ENCODE measurements at places on chromosomes 7 and 10.
A peak's percentile ranks its signal among the peaks of the same experiment; 100 is the strongest.

- DNase-seq = no peak
These were observed 443.7 kb downstream of the TYW1 start for GRCh38 chr7:67440321-67440720.

GRCh38 chr7:41641011-41641664 lies 61.8 kb downstream of the INHBA start:
- no peak for DNase-seq

GRCh38 chr10:29482591-29483431 lies 152.0 kb downstream of the SVIL start:
- peak; percentile 84 for DNase-seq

DNA sequence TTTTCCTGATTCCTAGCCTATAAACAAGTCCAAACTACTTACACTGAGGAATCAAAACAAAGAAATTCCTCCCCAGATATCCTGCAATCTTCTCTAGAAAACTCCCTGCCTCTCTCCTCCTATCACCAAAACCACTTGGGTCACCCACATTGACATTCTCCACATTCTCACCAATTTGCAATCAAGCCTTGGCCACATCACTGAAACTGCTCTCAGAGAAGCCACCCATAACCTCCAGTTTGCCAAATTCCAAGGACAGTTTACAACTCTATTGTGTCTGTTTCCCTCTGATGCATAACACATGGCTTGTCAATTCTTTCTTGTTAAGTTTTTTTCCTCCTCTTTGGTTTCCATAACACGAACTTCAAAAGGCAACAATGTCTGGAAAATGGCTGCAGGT lies 233.5 kb downstream of the XPNPEP1 start:
- DNase-seq = no peak

- DNase-seq = no peak
These were observed 33.5 kb downstream of the CARD11 start for GRCh38 chr7:3010161-3010560.

- peak; percentile 47 for DNase-seq
These were observed 75.5 kb upstream of the CAPZA2 start for GRCh38 chr7:116786791-116787443.

DNA sequence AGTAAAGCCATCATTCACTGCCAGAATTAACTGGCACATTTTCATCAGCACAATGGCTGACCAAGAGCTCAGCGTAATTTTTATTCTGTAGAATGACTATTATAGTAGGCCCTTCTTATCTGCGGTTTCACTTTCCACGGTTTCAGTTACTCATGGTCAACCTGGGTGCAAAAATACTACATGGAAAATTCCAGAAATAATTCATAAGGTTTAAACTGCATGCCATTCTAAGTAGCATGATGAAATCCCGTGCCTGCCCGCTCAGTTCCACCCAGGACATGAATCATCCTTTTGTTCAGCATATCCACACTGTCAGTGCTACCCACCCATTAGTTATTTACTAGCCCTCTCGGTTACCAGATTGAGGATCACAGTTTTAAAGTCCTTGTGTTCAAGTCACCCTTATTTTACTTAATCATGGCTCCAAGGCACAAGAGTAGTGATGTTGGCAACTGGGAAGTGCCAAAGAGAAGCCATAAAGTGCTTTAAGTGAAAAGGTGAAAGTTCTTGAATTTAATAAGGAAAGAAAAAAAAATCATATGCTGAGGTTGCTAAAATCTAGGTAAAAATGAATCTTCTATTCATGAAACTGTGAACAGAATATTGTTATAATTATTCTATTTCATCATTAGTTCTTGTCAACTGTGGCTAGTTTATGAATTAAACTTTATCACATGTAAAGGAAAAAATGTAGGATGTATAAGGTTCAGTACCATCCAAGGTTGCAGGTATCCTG lies 204.9 kb downstream of the DOCK4 start:
- DNase-seq = peak; percentile 63

DNA sequence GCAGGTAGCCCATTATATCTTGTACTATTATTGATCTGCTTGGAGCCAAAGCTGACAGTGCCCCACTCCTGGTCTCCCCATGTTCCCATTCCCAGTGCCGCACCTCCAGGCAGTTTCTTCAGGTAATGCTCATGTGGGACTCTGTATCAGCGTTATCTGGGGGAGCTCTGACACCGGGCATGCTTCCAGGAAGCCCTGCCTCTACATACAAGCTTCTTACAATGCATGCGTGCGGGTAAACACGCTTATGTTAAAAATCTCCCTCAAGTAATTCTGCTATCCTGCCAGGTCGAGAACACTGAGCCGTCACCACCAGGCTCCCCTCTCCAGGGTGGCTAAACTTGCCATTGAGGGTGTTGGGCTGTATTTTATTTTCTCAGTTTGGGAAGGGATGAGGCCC lies 61.6 kb upstream of the LBX1 start:
- DNase-seq = no peak

DNA sequence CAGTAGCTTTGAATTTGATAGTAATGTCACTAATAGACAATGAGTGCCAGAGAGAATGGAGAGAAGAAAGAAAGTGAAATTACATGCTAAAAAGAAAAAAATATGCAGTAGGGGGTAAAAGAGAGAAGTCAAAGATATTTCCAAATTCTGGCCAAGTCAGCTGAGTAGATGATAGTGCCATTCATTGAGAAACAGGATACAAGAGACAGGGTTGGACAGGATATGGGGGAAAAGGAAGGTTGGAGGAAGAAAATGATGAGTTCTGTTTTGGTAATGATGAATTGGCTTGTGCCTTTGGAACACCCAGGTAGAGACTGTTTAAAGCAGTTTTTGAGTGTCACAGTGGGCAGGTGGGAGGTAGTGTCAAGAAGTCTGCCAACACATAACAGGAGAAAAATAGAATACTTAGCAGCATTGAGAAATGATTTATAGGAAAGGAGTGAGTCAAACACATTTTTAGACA lies 78.3 kb downstream of the LRRC17 start:
- DNase-seq = no peak

DNA sequence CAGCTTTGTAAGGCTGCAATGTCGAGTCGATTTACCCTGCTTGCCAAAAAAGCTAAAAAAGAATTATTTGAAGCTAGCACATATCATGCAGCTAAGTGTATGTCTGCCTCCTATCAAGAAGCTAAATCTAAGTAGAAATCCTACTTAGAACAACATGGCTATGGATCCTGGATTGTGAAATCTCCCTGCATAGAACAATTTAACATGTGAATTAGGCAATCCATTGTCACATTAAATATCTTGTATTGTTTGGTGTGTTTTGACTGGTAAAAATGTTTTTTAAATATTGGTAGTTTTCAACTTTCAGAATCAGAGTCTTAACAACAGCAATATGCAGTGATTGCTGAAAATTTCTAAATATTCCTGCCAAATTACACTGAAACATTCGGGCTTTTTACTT lies 73.3 kb downstream of the SKIDA1 start:
- DNase-seq = no peak

GRCh38 chr7:51253157-51253556 lies 63.5 kb downstream of the COBL start:
- no peak for DNase-seq

DNA sequence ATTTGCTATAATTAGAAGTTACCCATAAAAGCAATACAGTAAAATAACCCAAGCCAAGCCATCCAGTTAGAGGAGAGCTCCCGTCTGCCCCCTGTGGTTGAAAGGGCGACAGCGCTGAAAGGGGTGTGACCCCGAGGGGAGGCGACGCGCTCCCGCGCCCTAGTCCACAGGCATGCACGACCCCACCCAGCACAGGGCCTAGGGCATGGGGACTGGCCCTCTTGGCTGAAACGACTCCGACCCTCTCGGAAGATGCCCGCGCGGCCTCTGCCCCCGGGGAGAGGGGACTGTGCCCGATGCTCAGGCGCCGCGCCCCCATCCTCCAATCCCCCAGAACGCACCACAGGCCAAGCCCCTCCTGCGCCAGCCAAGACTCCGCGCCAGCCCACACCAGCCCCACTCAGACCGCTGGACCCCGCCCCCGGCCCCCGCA lies 64.0 kb downstream of the CSGALNACT2 start:
- no peak for DNase-seq

- no peak for DNase-seq
These were observed 860 bp downstream of the ZEB1 start for GRCh38 chr10:31319602-31320549.

GRCh38 chr7:116679500-116679899 lies 7.5 kb downstream of the MET start:
- DNase-seq = no peak

- no peak for DNase-seq
These were observed 54.5 kb upstream of the PFKFB3 start for GRCh38 chr10:6148251-6148701.

- no peak for DNase-seq
These were observed 13.0 kb downstream of the ADCYAP1R1 start for GRCh38 chr7:31065021-31065593.

DNA sequence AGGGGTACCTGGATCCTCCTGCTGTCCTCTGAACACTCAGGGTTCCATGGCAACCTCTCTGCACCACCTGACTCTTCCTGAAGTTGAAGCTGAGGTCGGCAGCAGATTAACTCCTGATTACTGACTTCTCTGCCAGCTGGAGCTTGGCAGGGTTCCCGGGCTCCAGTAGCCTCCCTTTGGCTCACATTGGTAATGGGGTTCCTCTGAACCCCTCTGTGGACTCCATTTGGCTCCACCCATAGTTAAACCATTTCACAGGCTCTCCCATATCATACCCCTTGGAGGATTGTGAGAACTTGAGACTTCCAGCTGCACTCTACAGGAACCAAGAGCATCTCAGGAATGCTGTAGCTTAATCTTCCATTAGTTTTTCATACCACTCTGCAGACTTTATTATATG lies 292.5 kb downstream of the HDAC9 start:
- no peak for DNase-seq

GRCh38 chr7:151616443-151617213 lies 96.9 kb upstream of the RHEB start:
- no peak for DNase-seq

GRCh38 chr10:88008866-88009470 lies 145.5 kb downstream of the PTEN start:
- no peak for DNase-seq

- peak; percentile 51 for DNase-seq
These were observed 230.8 kb downstream of the CXCL12 start for GRCh38 chr10:44153918-44154670.

DNA sequence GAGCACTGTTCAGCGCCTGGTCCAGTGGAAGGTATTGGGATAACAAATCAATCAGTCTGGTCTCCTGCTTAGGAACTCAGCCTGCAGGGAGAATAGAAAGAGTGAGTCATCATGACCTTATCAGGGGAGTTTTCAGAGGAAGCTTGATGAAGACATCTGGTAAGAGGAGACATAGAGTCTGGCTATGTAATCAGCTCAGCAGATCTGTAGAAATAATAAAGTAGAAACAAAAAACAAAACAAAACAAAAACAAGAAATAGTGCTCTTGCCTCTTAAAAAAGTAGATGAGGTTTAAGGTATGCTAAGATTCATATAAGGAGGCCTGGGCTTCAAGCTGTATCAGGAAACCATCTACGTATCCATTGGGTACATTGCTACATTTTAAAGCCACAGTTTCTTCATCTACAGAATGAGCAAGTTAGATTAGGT lies 14.4 kb downstream of the TAS2R41 start:
- peak; percentile 84 for DNase-seq

- DNase-seq = peak; percentile 60
These were observed 10.4 kb downstream of the CALML3 start for GRCh38 chr10:5534880-5535856.

GRCh38 chr7:50371551-50372021 lies 67.1 kb downstream of the IKZF1 start:
- DNase-seq = no peak

- no peak for DNase-seq
These were observed 31.0 kb downstream of the PHYH start for GRCh38 chr10:13268841-13269240.

GRCh38 chr10:75744261-75744660 lies 312.8 kb downstream of the LRMDA start:
- DNase-seq = no peak

GRCh38 chr7:23938937-23939552 lies 229.0 kb downstream of the STK31 start:
- DNase-seq = peak; percentile 63

- no peak for DNase-seq
These were observed 2.5 kb upstream of the RET start for GRCh38 chr10:43074409-43074808.

DNA sequence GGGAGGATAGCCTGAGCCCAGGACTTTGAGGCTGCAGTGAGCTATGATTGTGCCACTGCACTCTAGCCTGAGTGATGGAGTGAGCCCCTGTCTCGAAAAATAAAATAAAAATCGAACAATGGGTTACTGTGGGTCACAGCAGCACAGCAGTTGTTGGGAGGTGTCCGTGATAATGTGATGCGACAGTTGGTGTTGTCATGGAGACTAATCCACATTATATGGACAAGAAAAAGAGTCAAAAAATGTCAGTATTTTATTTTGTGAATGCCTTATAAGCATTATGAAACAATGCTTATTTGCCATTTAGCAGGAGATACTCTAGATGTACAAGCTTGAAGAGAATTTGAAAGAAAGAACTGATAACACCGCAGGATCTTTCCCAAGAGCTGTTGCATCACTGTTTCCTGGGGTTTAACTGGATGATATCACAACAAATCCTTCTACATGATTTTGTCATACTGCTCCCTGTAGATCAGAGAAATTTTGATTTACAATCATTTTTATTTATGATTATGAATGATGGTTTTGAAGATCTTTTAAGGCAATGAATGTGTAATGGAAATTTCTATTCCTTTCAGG lies 195.4 kb downstream of the BAMBI start:
- no peak for DNase-seq

GRCh38 chr10:27100813-27101347 lies 586 bp upstream of the ANKRD26 start:
- no peak for DNase-seq

DNA sequence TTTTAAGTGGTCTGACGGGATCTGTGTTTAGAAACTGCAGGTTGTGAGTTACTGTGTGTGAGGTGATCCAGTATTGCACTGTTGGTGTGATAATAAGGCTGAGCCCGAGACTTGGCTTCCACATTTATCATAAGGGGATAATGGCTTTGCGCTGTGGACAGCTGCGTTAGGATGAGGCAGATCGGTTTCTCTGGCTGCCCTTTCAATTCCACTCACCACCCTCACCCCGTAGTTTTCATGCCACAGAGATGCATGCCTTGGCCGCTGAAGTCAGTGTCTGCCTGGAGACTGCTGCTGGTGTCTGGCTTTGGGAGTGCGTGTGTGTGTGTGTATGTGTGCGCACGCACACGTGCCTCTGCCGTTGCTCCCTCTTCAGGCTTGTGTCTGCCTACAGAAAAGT lies 273.0 kb downstream of the CCDC3 start:
- DNase-seq = no peak

GRCh38 chr7:106863274-106863997 lies 1.6 kb upstream of the PIK3CG start:
- no peak for DNase-seq

DNA sequence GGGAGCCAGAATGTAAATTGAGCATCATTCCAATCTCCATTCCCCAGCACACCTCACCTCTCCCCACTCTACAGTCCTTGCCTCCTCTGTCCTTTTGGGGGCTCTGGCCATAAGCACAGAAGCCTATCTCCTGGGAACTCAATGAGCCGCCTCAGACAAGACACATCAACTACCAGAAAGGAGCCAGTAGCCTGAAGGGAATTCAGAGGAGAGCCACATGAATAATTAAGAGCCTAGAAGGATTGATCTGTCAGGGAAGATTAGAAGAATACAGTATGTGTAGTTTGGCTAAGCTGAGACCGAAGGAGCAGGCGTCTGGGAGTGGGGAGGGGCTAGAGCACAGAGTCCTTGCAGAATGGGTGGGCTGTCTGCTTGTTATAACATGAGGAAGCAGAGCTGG lies 31.2 kb downstream of the FRMD4A start:
- no peak for DNase-seq

- no peak for DNase-seq
These were observed 1.8 kb upstream of the NUB1 start for GRCh38 chr7:151339651-151340382.
